ENCODE measurements at places on chromosomes 11 and 22. TPM values are rescaled to one million over a fixed set of nuclear protein-coding genes. Genes with fewer than 3 reads are reported as not detected.

The MS4A12 gene
- total RNA-seq = not detected

The ENTHD1 gene
- total RNA-seq = not detected

The OLFML1 gene
- 33.0 TPM for total RNA-seq

DNA sequence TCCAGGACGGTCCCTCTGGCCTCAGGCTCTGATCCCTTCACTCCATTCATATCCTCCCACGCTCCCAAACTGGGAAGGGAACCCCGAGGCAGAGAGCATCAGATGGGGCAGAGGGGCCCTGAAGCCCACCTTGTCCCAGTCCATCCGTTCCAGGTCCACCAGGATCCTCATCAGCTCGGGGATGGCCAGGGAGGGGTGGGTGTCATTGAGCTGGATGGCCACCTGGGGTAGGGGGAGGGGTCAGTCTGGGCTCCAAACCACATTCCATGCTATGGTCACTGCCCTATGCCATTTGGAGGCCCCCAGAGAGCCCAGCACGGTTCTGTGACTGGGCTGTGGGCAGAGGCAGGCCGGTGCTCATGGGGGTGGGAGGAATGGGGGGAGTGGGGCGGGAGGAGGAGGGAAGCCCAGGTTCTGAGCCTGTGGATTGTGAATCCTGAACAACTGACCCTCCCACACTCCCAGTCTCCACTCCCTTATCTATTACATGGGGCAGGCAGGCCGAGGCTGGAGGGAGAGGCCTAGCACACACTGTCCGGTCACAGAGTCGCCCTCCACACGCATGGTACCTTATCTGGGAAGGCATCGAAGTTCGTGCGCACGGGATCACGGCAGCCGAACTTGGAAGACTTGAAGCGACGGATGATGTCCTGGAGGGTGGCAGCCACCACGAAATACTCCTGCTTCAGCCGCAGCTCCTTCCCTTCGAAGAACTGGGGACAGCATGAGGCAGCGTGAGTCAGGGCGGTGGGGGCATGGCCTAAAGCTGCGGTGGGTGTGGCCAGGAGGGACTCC, 5.5 kb downstream of the PYGM start:
- H3K4me3 ChIP-seq = no peak overlapping the region
- H3K27me3 ChIP-seq = no peaks in the 10 kb centered on the region
- no peak overlapping the region for H3K27ac ChIP-seq
- H3K4me1 ChIP-seq = peaks cover 2% of the 10 kb centered on the region
- no peaks in the 10 kb centered on the region for H3K36me3 ChIP-seq

- DNase-seq = peak; percentile 10
- H3K36me3 ChIP-seq = no peaks in the 10 kb centered on the region
- no peak overlapping the region for H3K4me3 ChIP-seq
- peaks cover 24% of the 10 kb centered on the region for H3K4me1 ChIP-seq
- no peaks in the 10 kb centered on the region for H3K27me3 ChIP-seq
- H3K27ac ChIP-seq = no peak overlapping the region
Measured at GRCh38 chr11:96736601-96737000, 346.8 kb downstream of the JRKL start.

- no peak for DNase-seq
- no peaks in the 10 kb centered on the region for H3K36me3 ChIP-seq
- H3K4me1 ChIP-seq = no peaks in the 10 kb centered on the region
- peaks cover 2% of the 10 kb centered on the region for H3K27me3 ChIP-seq
- H3K27ac ChIP-seq = no peak overlapping the region
Measured at GRCh38 chr22:23547818-23548500, 32.1 kb downstream of the IGLL1 start.

GRCh38 chr11:2736577-2737225, 36.9 kb upstream of the KCNQ1OT1 start:
- no peaks in the 10 kb centered on the region for H3K27me3 ChIP-seq
- no peaks in the 10 kb centered on the region for H3K36me3 ChIP-seq
- H3K27ac ChIP-seq = no peak overlapping the region
- H3K4me1 ChIP-seq = peaks cover 13% of the 10 kb centered on the region
- H3K4me3 ChIP-seq = no peak overlapping the region

DNA sequence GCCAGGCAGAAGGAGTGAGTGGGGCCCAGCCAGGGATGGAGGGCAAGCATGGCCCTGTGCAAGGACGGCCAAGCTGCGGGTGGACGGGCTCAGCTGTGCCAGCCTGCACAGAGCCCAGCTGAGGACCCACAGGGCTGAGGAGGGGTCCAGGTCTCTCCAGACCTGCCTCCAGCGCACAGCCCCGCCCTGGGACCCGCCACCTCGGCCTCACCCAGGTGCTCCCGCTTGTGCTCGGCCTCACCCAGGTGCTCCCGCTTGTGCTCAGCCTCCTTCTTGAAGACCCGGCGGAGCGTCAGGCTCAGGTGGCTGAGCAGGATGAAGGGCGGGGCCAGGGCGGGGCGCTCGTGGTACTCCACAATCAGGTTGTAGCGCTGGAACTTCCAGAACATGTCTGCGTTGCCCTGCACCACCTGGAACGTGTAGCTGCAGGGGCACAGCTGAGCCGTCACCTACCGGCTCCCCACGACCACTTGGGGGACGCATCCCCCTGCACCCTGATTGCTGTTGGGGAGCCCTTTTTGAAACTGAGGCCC, 6.4 kb downstream of the TSSC4 start:
- no peak for DNase-seq
- no peaks in the 10 kb centered on the region for H3K27me3 ChIP-seq
- H3K27ac ChIP-seq = no peak overlapping the region
- H3K36me3 ChIP-seq = peaks cover 17% of the 10 kb centered on the region
- peaks cover 2% of the 10 kb centered on the region for H3K4me1 ChIP-seq

DNA sequence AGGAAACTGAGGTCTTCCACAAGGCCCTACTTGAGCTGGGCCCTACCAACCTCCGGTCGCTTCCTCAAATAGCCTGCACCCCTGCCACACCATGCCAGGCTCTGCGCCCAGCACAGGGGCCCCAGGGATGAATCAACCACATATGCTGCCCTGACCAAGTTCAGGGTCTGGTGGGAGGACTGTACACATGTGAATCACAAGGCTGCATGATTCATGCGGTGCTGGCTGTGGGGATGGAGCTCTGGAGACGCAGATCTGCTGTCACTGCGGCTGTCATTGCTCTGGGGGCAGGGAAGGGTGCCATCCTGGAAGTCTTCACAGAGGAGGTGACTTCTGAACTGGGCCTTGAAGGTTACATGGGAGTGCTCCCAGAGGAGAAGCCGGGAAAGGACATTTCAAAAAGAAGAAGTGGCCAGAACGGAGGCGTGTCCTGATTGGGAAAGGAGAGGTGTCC, 21.5 kb downstream of the CYTH4 start:
- H3K4me1 ChIP-seq = peaks cover 50% of the 10 kb centered on the region
- no peak overlapping the region for H3K4me3 ChIP-seq
- no peaks in the 10 kb centered on the region for H3K36me3 ChIP-seq

Measured in osteoblast (primary cell).